ENCODE measurements at places on chromosomes 7 and 10. TPM values are rescaled to one million over a fixed set of nuclear protein-coding genes. Genes with fewer than 3 reads are reported as not detected.

Gene KLF14
- total RNA-seq: not detected

Gene LRRC18
- not detected for total RNA-seq

GRCh38 chr7:22563032-22563501 is 63.1 kb upstream of the STEAP1B start:
- no peak for DNase-seq

GRCh38 chr10:25483999-25484398 is 309.2 kb downstream of the GPR158 start:
- no peak for DNase-seq

DNA sequence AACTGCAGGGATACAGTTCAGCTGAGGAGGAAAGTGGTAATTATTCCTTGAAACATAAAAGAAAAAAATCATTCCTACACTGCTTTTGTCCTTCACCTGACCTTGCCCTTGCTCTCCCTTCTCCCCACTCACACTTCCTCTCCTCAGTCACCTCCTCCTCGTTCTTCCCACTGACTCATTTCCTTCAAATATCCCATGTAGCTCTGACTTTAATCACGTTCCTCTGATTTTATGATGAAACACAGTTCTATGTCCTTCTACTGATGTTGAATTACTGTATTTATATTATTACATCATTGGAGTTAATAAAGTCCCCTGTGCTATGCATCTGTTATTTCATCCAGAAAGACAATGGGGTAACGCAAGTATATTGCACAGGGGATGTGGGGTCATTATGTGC is 575.6 kb downstream of the POM121L12 start:
- no peak for DNase-seq

GRCh38 chr7:10104292-10104691 is 869.4 kb upstream of the PHF14 start:
- no peak for DNase-seq

- DNase-seq: no peak
Observed at GRCh38 chr7:93226310-93226709, at the start of gene HEPACAM2. TSS of gene HEPACAM2 (minus strand) at chr7:93226469.

DNA sequence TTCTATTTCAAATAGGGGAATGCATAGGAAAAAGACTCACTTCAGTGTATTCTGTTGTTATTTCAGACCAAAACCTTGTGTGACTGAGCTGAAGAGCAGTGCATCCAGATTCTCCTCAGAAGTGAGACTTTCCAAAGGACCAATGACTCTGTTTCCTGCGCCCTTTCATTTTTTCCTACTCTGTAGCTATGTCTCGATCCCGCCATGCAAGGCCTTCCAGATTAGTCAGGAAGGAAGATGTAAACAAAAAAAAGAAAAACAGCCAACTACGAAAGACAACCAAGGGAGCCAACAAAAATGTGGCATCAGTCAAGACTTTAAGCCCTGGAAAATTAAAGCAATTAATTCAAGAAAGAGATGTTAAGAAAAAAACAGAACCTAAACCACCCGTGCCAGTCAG is 12.0 kb downstream of the TET1 start:
- DNase-seq: no peak

Gene WNT8B
- not detected for total RNA-seq

DNA sequence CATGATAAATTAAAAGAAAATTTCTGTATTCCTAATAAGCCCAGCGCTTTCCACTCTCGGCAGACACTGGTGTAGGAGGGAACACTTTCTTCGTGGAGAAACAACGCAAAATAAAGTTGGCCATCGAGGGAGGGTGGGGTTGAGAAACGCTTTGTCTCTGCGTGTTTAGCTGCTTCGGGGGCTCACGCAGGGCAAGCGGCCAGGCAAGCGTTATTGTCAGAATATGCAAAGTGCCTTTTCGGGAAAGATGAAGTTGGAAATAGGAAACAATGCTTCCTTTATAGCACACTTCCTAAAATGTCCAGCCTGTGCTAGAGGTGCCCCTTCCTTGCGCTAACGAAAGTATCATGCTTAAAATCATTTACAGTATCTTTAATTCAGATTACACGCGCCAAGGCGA is 1.9 kb upstream of the EBF3 start:
- no peak for DNase-seq

DNA sequence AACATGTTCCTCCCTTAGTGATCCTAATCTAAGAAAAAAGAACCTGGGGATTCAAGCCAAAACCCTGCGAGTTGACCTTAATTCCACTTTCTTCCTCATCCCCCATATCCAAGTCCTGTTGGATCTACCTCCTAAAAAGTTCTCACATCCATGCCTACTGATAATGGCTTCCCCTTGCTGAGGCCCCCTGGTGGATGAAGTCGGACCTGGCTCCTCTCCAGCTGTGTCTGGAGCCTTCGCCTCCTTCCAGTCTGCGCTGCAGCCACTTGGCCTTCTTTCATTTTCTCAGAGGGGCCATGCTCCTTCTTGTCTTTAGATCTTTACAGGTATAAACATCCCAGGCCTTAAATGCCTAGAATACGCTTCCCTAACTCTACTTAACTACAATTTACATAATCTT is 8.1 kb downstream of the PDE1C start:
- no peak for DNase-seq

DNA sequence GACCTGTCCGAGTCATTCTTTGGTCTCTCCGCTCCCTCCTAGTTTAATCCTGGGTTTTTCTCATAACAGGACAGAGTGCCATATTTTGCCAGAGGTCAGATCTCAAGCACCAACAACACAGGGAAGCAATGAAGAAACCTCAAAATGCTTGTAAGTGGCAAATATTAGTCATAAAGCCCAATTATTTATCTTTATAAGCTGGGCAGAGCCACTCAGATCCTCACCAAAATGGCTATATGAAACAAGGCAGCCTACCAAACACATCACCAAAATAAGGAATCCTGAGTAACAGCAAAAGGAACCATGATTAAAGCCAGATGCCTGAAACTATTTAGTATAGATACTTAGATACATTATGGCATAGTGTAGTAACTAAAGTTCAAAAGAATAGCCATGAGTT is 4.7 kb downstream of the ECD start:
- DNase-seq: no peak

Gene IFIT1B
- not detected for total RNA-seq

DNA sequence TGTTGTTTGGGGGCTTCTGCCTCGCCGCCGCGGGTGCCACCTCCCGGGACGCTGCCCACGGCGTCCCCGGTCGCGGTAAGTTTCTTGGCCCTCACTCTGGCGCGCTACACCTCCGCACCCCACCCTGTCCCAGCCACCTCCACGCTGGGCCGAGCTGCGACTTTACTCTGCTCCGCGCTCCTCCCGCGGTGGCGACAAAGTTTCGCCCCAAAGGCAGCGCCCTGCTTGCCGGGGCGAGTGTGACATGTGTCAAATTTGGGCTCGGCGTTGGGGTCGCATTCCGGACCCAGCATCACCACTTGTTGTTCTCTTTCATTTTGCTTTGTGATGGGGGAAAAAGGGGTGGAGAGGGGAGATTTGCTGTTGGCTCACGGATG is 167.7 kb upstream of the PPP1R3A start:
- DNase-seq: no peak

Gene OR2A1
- total RNA-seq: not detected

Gene GRID2IP
- 0.07 TPM for total RNA-seq

- no peak for DNase-seq
Observed at GRCh38 chr7:69243016-69243415, 355.3 kb upstream of the AUTS2 start.

Gene NODAL
- 0.43 TPM for total RNA-seq

Gene FAM25G
- total RNA-seq: not detected

Gene OPALIN
- not detected for total RNA-seq

GRCh38 chr10:103663802-103664201 is 170.3 kb downstream of the NEURL1 start:
- DNase-seq: no peak

DNA sequence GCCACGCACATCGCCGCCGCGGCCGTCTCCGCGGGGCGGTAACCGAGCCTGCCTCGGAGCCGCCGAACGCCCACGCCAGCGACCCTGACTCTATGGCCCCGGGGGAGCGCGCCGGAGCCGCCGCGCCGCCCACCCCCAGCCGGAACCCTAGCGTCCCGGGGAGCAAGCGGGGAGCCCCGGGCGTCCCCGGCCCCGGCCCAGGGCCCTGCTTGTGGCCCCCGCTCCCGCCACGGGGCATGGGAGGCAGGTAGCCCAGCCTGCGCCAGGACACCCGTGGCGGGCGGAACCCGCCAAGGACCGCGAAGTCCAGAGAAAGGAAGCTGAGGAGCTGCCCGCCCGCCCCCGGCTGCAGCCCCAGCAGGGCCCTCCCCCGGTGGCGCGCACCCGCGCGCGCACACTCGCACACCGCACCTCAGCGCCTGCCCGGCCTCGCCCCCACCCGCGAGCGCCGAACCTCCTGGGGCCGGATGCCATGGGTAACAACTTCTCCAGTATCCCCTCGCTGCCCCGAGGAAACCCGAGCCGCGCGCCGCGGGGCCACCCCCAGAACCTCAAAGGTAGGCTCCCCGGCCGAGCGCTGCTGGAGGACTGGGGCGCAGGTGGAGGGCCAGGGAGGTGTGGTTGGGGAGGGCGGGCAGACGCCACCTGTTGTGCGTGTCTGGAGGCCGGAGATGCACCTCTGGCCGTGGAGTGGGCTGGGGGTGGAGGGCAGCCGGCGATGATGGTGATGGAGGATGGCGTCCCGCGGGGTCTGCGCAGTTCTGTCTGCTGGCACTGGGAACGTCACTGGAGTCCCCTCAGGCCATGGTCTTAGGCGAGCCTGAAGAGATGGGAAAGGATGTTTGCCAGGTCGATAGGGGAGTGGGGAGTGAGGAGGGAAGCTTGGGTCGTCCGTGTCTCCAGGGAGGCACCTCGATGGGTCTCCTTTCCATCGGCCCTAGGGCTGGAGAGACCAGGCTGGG is 692 bp downstream of the NEURL1 start:
- no peak for DNase-seq

DNA sequence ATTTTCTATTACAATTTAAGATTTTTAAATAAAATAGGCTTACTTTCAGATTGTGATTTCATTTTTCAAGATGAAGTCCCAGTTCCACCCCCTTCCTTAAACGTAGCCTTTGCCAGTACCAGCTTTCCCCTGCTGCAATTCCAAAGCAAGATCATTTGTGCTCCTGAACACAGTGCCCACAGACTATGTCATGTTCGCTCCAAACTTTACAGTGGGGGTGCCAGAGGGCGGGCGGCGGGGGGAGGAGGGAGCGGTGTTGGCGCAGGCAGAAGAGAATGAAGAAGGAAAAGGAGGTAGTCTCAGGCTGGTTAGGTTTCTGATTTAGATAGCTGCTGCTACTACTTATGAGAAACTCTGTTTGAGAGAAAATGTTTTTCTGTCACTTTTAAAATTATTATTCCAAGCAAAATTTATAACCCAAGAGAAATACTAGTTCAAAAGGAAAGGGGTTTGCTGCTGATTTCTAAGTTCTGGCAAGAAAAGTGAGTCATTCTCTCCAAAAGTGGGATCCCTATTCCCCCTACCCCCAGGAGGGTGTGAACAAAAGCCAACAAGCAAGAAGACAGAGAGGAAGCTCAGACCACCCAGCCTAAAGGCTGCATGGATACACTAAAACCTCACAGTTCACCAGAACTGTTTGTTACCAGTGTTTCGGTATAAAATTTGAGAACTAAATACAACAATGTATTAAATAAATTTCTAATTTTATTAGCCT is 109.6 kb downstream of the SRPK2 start:
- DNase-seq: no peak

All from astrocyte (in vitro differentiated cells and primary cell).